ENCODE measurements at places on chromosomes 1 and 21.

DNA sequence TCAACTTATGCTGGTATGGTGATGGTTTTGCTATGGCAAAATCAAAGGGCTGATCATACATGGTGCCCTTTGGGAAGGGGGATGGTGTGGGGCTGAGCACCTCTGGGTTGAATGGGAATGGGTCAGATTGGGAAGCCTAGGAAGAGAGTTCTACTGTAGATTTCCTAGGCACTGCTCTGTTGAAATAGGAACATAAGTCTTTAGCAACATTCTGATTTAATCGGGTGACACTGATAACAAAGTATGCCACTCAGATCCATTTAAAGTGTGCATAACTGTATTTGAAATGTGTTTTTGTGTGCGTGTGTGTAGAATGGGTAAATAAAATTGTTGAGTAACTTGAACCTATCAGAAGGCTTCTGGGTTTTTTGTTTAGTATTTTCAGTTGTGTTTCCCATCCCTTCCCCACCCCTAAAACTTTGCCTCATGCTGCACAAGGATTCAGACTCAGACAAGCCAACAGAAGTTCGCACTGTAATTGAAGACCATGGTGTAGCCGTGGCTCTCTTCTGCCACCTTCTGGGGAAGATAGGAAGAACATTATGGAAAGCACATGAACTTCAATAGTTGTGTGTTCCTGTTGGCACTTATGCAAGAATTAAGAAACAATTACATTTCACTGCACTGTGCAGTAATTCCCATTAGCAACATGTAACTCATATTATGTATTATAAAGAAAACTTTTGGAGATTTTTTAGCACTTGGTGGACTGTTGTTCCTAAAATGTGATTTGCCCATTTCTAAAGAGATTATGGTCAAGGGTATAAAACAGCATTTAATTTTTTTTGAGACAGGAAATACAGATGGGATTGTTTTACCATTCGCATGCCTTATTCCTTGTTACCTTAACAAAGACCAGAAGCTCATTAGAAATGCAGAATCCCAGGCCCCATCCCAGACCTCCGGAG lies 10.9 kb upstream of the C4BPB start:
- DNase-seq: no peak

- no peak for DNase-seq
Observed at GRCh38 chr1:151616505-151616849, 4.6 kb downstream of the SNX27 start.

- DNase-seq: no peak
Observed at GRCh38 chr1:62744611-62745577, 39.0 kb upstream of the ATG4C start.

GRCh38 chr21:19343711-19344110 lies 940.1 kb upstream of the TMPRSS15 start:
- no peak for DNase-seq

Measured in nucleus accumbens (tissue), 56 donors.